ENCODE measurements at places on chromosomes 2 and 18. TPM values are rescaled to one million over a fixed set of nuclear protein-coding genes. Genes with fewer than 3 reads are reported as not detected.

Gene CXCR2
- total RNA-seq, result not detected

Gene AQP4
- total RNA-seq, result 3.6 TPM

Gene RNF125
- 2.6 TPM for total RNA-seq

Gene SP110
- 12.9 TPM for total RNA-seq

Gene RTTN
- 13.0 TPM for total RNA-seq

Gene CCDC74A
- 1.6 TPM for total RNA-seq

Gene TEX44
- not detected for total RNA-seq

Gene TYMS
- 7.6 TPM for total RNA-seq

Gene DYSF
- total RNA-seq, result 10.9 TPM

Gene POTEC
- total RNA-seq, result 4.0 TPM

Gene PSMA8
- not detected for total RNA-seq

Gene TRABD2A
- total RNA-seq, result 5.3 TPM

Gene G6PC2
- total RNA-seq, result 35.3 TPM

Gene XPO1
- total RNA-seq, result 70.0 TPM

Gene CRYGC
- total RNA-seq, result not detected

Gene CCNYL1
- 14.8 TPM for total RNA-seq

Gene LOXL3
- 3.1 TPM for total RNA-seq

Gene PRKAG3
- not detected for total RNA-seq

Gene ABCG8
- total RNA-seq, result not detected

Gene PXDN
- 41.9 TPM for total RNA-seq

Gene ITPRIPL1
- 0.33 TPM for total RNA-seq

Gene LAPTM4A
- total RNA-seq, result 100 TPM

Gene GPBAR1
- total RNA-seq, result 90.3 TPM

Gene IL1F10
- not detected for total RNA-seq

Gene CLEC4F
- 3.3 TPM for total RNA-seq

Gene SCN7A
- total RNA-seq, result 8.6 TPM

Gene DHRS9
- total RNA-seq, result not detected
